ENCODE measurements at places on chromosomes 1 and 21. TPM values are rescaled to one million over a fixed set of nuclear protein-coding genes. Genes with fewer than 3 reads are reported as not detected.

RIPK4 gene
- 8.8 TPM for total RNA-seq

EXOC8 gene
- total RNA-seq = 27.1 TPM

ADCY10 gene
- 0.49 TPM for total RNA-seq

AMY1B gene
- total RNA-seq = not detected

SPRR5 gene
- total RNA-seq = not detected

PROK1 gene
- not detected for total RNA-seq

CD5L gene
- not detected for total RNA-seq

HSD11B1 gene
- total RNA-seq = 0.77 TPM

TFF2 gene
- not detected for total RNA-seq

NTRK1 gene
- total RNA-seq = 3.4 TPM

FCRLB gene
- 0.88 TPM for total RNA-seq

SLC6A9 gene
- total RNA-seq = 35.0 TPM

CYP4Z1 gene
- total RNA-seq = 0.33 TPM

LRRC53 gene
- 0.11 TPM for total RNA-seq

CSF3R gene
- 8.8 TPM for total RNA-seq

TNFAIP8L2 gene
- 1.9 TPM for total RNA-seq

AKNAD1 gene
- 0.16 TPM for total RNA-seq

XKR8 gene
- total RNA-seq = 3.9 TPM

LCE3E gene
- not detected for total RNA-seq

FCER1G gene
- 6.3 TPM for total RNA-seq

BARHL2 gene
- 2.8 TPM for total RNA-seq

PRR9 gene
- not detected for total RNA-seq

S100A1 gene
- total RNA-seq = 3.5 TPM

C1QA gene
- total RNA-seq = 24.1 TPM

PTPN7 gene
- 1.3 TPM for total RNA-seq

SLC1A7 gene
- total RNA-seq = 148 TPM

KIAA0040 gene
- total RNA-seq = 6.8 TPM

HCRTR1 gene
- not detected for total RNA-seq

LHX4 gene
- 43.6 TPM for total RNA-seq

SELL gene
- 5.2 TPM for total RNA-seq

FAM110D gene
- total RNA-seq = 0.60 TPM

LCK gene
- 1.4 TPM for total RNA-seq

IRF6 gene
- 7.8 TPM for total RNA-seq

CRYBG2 gene
- 1.9 TPM for total RNA-seq

UBXN10 gene
- 3.4 TPM for total RNA-seq

MPZ gene
- total RNA-seq = 19.4 TPM

ACBD3 gene
- total RNA-seq = 67.6 TPM

LAMB3 gene
- total RNA-seq = 11.1 TPM

LRRC39 gene
- 68.0 TPM for total RNA-seq

DENND2C gene
- total RNA-seq = 4.2 TPM

TLCD4 gene
- total RNA-seq = 13.1 TPM

PALMD gene
- 39.4 TPM for total RNA-seq

CHD5 gene
- total RNA-seq = 10.1 TPM

NT5C1A gene
- total RNA-seq = 2.8 TPM

PBXIP1 gene
- 118 TPM for total RNA-seq

TDRD5 gene
- 0.99 TPM for total RNA-seq

RGS4 gene
- 24.2 TPM for total RNA-seq

RIMKLA gene
- total RNA-seq = 8.2 TPM
